CD4-positive, alpha-beta T cell treated with Interferon alpha-2 for 1 hour (primary cell): ENCODE measurements at places on chromosomes 4 and X.

- no peak for DNase-seq
Observed at GRCh38 chr4:163816494-163816893, 322.0 kb downstream of the TMA16 start.

- no peak for DNase-seq
Observed at GRCh38 chr4:87975466-87975865, at the start of gene SPP1. TSS of gene SPP1 (plus strand) at chr4:87975714. CDS start at chr4:87976896, 1,182 bp downstream.

DNA sequence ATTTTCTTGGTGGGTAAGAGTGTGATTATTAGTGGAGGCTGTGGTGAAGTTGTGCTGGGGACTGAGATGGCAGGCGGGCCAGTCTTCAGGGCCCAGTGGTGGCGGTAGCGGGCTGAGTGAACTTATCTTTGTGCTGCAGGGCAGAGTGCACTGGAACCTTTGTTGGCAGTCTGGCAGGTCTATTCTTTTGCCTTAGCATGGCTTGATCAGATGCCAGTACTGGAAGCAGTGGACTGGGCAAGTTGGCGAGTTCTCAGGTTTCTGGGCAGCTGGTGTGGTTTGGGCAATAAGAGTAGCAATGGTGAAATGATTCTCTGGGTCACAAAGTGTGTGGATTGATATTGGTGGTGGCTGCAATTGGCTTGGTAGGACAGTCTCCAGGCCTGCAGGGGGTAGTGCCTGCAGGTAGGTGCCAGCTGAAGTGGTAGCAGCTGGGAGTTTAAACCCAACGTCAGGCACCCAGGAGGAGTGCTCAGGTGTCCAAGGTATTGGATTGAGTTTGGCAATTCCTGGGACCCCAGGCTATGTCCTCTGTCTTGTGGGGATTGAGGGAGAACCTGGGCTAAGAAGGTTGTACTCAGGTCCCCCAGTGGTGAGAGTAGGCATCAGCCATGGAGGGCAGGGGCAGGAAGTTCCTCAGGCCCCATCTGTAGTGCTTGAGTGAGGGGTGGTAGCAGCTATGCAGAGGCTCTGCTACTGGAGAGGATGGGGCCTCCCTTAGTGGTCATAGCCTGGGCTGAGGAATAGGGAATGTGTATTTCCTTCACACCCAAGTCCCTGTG is 34.9 kb upstream of the SLC25A14 start:
- DNase-seq, result no peak

DNA sequence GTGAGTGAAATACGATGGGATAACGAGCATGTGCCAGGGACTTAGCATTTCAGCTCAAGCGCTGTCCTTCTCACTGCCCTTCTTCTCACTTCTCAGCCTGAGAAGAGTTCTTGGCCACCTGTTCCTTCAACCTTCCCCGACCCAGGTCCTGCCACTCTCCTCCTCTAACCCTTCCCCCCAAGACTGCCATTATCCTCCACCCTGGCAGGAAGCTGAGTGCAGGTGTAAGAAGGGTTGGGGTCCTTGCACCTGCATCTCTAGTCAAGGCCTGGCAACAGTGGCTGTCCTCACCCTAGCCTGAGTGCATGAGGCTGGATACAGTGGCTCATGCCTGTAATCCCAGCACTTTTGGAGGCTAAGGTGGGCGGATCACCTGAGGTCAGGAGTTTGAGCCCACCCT is 19.9 kb upstream of the STIM2 start:
- no peak for DNase-seq

DNA sequence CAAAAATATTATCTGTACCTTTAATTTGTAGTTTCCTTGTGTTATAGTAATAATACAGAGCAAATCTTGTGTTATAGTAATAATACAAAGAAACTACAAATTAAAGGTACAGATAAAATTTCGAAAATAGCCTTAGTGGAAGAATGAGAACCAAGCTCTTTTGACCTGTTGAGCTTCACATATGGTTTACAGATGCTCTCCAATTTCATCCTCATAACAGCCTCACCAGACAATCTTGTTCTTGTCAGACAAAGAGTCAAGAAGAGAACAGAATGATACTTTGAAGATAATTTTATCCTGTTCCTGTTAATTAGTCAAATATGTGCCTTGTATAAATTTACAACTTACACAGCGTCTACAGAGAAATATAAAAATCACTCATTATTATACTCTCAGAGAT is 12.8 kb downstream of the ATXN3L start:
- no peak for DNase-seq

GRCh38 chr4:139594591-139595185 is 38.7 kb upstream of the SETD7 start:
- no peak for DNase-seq

DNA sequence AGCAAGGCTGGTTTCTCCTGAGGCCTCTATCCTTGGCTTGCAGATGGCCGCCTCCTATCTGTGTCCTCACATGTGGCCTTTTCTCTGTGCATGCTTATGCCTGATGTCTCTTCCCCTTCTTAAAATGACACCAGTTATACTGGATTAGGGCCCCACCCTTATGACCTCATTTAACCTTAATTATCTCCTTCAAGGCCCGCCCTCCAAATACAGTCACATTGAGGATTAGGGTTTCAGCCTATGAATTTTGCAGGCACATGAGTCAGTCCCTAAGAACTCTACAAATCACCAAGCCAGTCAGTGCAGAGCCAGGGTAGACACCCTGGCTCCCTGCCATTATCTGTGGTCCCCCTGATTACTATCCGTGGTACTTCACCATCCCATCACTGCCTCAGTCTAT is 51.6 kb downstream of the MAML3 start:
- DNase-seq, result no peak

DNA sequence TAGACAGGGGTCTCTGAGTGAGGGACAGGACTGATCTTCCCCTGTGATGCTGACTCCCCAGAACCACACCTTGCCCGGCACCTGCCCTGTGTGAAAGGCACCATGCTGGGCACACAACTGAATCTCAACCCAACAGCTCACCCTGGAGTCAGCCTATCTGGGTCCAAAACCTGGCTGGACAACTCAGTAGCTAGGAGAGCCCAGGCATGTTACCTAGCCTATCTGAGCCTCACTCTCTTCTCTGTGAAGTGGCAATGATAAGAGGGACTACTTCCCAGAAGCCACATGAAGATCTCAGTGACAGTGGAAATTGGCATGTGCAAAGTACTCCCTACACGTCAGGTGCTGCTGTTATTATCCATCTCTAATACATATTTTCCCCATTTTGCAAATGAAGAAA is 44.8 kb upstream of the PPP2R2C start:
- no peak for DNase-seq

- DNase-seq, result no peak
Observed at GRCh38 chr4:44157611-44158277, 290.9 kb downstream of the KCTD8 start.

- no peak for DNase-seq
Observed at GRCh38 chrX:356385-357034, 30.2 kb downstream of the PPP2R3B start.

DNA sequence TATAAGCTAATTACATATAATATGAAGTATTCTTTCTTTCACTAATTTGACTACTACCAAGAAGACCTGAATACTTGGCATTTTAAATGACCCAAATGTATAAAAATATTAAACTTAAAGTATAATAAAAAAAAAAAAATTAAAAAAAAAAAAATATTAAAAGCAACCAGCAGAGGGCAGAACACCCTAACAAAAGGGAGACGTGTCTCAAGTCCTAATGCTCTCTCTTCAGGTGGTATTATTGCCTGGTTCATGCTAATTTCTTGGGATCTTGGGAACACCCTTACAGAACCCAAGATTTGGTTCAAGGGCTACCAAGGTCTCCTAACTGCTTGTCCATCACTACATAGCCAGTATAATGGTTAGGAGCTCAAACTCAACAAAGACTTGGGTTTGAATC is 754.8 kb downstream of the RAB28 start:
- peak; percentile 14 for DNase-seq

DNA sequence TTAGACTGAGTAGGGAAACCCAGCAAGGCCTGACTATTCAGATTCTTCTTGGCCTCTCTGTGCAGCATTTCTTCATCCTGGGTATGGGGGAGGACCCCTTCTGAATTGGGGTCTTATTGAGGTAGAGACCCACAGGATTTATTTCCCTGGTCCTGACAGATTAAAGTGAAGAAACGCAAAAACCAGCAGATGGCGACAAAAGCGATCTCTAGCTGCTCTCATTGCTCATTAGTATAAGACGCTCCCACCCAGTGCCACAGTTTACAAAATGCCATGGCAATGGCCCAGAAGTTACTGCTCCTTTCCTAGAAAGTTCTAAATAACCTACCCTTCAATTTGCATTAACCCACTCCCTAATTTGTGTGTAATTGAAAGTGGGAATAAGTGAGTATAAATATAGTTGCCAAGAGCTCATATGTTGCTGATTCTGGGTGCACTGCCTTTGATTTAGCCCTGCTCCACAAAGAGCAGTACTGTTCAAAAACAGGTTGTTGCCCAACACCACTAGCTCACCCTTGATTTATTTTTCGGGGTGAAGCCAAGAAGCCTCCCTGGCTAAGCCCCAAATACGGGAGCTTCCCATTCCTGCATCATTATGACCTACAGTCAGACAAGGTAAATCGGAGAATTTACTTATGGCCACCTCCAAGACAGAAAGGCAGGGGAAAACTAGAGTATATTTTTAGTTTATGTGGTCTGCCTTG is 3.7 kb upstream of the BEX4 start:
- DNase-seq, result peak; percentile 36

GRCh38 chr4:142091085-142091513 is 454.7 kb downstream of the IL15 start:
- DNase-seq, result no peak

DNA sequence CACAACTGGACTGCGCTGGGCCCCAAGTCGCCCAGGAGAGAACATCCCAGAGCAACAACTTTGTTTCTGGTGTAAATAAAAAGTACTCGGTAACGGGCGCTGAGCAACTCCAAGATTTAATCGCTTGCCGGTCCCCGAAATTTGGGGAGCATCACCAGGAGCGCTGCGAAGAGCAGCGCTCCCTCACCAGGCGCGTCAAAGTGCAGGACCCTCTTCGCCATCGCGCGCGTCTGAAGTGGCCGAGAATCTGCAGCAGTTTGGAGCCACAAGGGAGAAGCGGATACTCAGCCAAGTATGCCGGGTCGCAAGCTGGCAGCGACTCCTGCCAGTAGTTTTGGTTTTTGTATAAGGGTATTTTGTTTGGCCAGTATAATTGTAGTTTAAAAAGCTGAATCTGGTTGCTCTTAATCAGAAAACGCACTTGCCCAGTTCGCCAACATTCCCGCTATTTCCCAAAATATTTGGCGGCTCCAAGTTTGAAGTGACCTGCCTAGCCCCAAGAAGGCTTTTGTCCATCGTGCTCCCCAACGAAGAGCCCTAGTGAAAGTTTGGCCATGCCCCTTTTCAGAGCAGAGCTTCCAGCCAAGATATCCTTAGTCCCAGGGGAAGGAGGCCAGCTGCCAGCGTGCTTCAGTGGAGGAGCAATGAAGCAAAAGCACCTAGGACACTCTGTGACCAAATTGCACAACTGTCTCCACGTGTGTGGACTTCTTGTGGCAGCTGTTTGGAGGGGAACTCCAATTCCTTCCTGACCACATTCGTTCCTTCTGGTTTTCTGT is 557 bp upstream of the KDR start:
- DNase-seq, result no peak

GRCh38 chr4:37973441-37973840 is 13.2 kb downstream of the PTTG2 start:
- no peak for DNase-seq

GRCh38 chr4:105148356-105148755 is 1.7 kb downstream of the TET2 start:
- DNase-seq, result no peak

GRCh38 chrX:138986235-138986634 is 274.7 kb upstream of the FGF13 start:
- no peak for DNase-seq

DNA sequence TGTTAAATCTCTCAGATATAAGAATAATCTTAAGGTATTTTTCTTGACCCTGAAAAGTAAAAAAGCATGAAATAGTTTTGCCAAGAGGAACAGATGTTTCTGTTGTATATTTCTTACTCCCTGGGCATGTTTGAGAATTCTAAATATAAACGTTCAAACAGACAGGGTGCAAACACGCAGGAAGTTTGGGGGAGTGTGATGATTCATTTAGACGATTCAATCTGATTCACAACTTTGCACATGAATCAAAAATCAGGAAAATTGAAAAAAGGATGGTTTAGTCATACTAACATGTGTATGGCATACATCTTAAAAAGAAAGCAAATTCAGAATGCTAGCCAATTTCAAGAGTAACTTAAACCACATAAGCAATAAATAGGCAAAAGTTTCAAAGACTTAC is 340.3 kb upstream of the GRID2 start:
- DNase-seq, result no peak

GRCh38 chrX:68579810-68580209 is 67.7 kb upstream of the STARD8 start:
- no peak for DNase-seq

- no peak for DNase-seq
Observed at GRCh38 chr4:24862073-24862751, 50.6 kb downstream of the CCDC149 start.

GRCh38 chrX:40612511-40612910 is 10.7 kb upstream of the MPC1L start:
- DNase-seq, result no peak

DNA sequence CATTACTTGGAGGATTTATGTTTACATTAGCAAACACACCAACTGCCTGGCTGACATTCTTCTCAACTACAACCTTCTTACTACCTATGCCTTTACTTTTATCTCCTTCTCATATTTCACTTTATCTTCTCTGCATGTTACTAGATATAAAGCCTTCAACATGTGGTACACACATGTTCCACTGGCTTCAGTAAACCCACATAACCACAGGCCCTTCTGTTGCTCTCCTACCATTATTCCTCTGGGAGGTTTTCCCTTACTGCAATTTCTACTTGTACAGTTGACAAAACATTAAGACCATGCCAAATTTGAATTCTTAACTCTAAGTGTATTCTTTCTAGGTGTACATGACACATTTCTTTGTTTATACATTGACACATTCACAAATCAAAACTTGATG is 133.1 kb downstream of the ARAP2 start:
- DNase-seq, result no peak

GRCh38 chr4:123349421-123350190 is 47.0 kb upstream of the SPRY1 start:
- no peak for DNase-seq

GRCh38 chrX:14412686-14413085 is 116.7 kb upstream of the GLRA2 start:
- no peak for DNase-seq

- DNase-seq, result no peak
Observed at GRCh38 chr4:186770481-186771175, 47.0 kb upstream of the FAT1 start.

GRCh38 chr4:141006242-141006802 is 126.9 kb downstream of the RNF150 start:
- no peak for DNase-seq

GRCh38 chrX:27735914-27736313 is 71.9 kb upstream of the MAGEB10 start:
- no peak for DNase-seq

GRCh38 chr4:17945303-17945702 is 76.3 kb downstream of the LCORL start:
- DNase-seq, result no peak

DNA sequence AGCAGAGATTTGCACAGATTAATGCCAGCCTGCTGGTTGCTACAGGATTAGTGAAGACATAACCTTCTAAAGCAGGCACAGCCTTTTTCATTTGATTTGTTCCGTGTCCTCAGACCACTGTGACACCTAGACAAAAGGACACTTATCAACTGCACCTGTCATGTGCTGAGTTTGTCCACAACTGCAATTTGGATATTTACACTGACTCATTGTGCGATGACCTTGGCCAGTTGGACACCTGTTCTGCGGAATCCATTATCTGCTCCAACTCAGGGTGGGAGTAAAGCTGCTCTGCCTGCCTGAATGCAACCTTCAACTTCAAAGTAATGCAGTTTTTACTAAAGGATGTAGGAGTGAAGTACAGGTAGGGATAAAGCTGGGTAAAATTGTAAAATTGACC is 4.1 kb upstream of the NR0B1 start:
- DNase-seq, result no peak

- DNase-seq, result no peak
Observed at GRCh38 chrX:119187298-119187697, 48.8 kb upstream of the PGRMC1 start.
